ENCODE measurements at places on chromosomes 16 and 17.

DNA sequence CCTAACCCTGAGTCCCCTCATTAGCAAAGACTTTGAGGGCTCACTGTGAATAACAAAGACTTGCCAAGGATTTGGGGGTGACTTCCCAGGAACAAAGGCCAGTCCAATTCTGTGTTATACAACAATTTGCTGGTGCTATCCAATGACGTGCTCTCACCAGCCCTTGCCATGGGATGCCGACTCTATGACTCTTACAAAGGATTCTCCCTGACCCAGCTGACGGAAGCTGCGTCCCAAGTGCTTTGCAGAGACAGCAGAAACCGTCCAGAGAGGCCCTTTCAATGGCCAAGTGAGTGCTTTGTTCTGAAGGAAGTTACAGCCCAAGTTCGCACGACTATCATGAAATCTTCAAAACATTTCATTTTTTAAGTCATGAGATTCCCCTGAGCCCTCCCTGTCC lies 345.3 kb upstream of the TNRC6C start:
- DNase-seq, result no peak

DNA sequence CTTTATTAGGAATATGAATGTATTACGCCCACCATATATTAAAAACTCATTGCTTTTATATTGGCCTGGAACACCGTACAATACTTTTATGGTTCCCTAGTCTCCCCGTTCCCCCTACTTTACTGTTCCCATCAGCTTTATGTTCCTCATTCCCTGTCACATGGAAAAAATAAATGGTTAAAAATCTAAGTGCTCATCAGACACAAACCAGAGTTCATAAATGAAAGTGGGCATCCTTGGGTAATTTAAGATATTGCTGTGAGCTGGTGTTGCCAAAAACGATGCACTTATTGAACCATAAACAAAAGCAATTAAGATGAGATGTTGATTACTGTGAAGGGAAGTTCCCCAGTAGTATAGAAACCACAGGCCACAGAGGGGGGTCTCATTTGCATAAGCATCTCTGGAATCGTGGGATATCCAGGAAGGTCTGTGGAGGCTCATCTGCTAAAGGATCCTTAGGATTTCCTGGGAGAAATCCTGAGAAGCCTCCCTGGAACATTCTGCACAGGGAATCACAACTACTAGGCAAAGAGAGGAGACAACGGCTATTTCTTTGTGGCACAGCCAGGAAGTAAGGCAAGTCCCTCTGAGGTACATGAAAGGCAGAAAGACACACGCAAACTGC lies 591.4 kb upstream of the CDH11 start:
- no peak for DNase-seq

DNA sequence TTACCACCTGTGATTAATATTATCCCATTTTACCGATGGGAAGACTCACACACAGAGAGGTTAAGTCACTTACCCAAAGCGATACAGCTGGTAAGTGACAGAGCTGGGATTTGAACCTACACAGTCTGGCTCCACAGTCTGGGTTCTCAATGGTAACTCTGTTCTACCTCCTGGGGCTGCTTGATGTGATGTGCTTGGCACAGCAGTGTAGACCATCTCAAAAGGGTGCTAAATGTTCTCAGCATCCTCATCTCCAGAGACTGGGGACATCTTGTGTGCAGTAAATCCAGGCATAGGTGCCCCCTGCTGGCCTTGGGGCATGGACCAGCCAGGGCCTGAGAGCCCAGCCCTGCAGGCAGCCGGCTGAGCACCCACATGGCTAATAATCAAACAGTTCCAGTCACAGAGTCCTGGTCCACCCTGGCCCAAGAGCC lies 15.4 kb upstream of the KATNB1 start:
- DNase-seq, result no peak

GRCh38 chr17:9221147-9221921 lies 200.0 kb downstream of the NTN1 start:
- DNase-seq, result no peak

GRCh38 chr17:65522751-65523404 lies 38.6 kb downstream of the AXIN2 start:
- no peak for DNase-seq

GRCh38 chr17:59260722-59261121 lies 40.4 kb downstream of the GDPD1 start:
- DNase-seq, result no peak

DNA sequence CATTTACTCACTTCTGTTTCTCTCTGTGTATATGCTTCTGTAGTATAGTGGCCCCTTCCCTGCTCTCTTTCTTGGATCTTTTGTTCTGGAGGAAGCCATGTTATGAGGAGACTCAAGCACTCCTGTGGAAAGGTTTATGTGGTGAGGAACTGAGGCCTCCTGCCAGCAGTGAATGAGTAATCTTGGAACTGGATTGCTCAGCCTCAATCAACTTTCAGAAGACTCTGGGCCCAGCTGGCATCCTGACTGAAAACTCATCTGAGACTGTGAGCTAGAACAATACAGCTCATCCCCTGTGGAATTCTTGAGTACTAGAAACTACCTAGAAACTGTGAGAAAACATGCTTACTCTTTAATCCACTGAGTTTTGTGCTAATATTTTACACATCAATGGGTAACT lies 133.1 kb upstream of the ZKSCAN2 start:
- no peak for DNase-seq

GRCh38 chr17:76501827-76502307 lies 644 bp upstream of the RHBDF2 start:
- DNase-seq, result no peak

GRCh38 chr17:48153691-48154358 lies 46.3 kb downstream of the SNX11 start:
- DNase-seq, result peak; percentile 33

DNA sequence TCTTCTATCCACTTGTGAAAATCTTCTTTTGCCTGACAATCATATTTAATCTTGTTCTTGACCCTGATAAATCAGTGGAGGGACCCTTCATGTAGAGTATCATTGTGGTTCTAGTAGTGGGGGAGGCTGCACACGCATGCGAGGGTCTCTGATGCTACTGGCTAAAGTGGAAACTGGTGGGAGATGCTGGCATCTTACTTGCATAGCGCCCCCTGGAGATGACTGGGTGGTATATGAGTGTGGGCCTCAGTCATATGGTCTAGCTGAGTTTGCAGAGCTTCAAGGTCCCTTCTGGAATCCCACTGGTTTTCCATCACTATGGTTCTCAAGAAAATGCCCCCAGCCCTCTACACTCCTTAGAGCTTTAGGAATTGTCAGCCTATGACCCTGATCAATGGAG lies 236.4 kb upstream of the AXIN2 start:
- no peak for DNase-seq

- DNase-seq, result no peak
These were observed 84.3 kb downstream of the KSR1 start for GRCh38 chr17:27540318-27541101.

GRCh38 chr17:73090396-73091202 lies 1.9 kb downstream of the SLC39A11 start:
- no peak for DNase-seq

- no peak for DNase-seq
These were observed 33.4 kb upstream of the LONP2 start for GRCh38 chr16:48210747-48211146.

- DNase-seq, result no peak
These were observed 3.9 kb upstream of the NFAT5 start for GRCh38 chr16:69561901-69562300.

GRCh38 chr17:40487371-40488020 lies 13.9 kb downstream of the TNS4 start:
- no peak for DNase-seq

GRCh38 chr17:51507444-51507843 lies 247.1 kb downstream of the UTP18 start:
- DNase-seq, result no peak

GRCh38 chr16:85715169-85716021 lies 26.6 kb upstream of the GINS2 start:
- DNase-seq, result peak; percentile 23

DNA sequence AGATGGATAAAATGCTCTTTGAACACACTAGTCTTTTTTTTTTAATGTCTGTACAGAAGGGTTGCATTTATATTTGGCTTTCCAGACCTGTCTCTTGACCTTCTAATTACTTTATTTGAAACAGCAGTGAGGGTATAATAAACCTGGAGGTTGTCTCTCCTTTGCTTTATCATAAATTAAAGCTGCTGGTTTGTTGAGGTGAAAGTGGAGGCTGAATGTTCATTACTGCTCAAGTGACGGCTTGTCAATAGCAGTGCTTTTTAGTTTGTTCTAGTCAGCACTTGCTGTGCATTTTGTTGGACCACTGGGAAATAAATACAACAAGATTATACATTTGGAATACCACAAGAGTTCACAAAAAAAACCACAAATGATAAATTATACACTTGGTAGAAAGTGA lies 264.2 kb downstream of the IRX3 start:
- no peak for DNase-seq

- DNase-seq, result no peak
These were observed 14.3 kb downstream of the SGCA start for GRCh38 chr17:50180111-50180510.

- no peak for DNase-seq
These were observed 262.3 kb downstream of the KIF2B start for GRCh38 chr17:54085020-54085419.

GRCh38 chr17:70857351-70857750 lies 688.0 kb downstream of the KCNJ2 start:
- DNase-seq, result no peak

DNA sequence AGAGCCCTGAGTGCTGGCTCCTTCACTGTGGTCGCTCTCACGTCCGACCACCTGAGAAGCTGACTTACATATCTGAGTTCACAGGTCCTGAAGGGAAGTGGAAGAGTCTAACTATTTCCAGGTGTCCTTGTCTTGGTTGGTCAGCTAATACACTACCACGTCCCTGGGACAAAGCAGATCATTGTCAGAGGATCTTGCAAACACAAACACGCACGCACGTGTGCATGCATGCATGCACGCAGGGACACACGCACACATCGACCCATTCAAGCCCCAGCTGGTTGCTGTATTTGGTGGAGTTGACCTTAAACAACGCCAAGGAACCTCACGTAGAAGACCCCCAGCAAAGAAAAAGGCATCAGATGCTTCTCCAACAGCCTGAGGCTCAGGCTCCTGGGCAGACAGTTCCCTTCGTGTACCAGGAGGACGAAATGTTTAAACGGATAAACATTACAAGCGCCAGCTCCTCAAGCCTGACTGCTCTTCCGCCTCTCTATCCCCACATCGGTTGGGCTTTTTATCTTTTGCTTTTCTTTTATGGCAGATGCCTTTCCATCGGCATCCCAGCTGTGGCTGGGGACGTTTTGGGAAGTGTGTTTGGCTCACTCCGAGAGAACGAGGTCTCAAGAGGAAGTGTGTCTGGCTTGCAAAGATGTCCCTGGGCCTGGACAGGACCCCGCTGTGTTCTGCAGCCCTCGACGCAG lies 95.8 kb downstream of the TBC1D16 start:
- no peak for DNase-seq

DNA sequence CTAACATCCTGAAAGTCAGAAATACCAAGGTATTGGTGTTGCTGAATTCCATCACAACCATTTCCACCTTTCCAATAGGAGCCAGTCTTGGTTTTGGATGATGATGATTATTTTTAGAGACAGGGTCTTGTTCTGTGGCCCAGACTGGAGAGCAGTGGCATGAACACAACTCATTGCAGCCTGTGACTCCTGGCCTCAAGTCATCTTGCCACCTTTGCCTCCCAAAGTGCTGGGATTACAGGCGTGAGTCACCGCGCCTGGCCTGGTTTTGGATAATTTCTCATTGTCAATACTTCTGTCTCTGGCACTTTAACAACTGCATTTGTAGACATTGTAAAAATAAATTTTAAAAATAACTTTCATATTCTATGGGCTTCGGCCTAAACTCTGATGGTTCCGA lies 22.6 kb downstream of the STAT5B start:
- DNase-seq, result no peak

- no peak for DNase-seq
These were observed 78.5 kb downstream of the XYLT1 start for GRCh38 chr16:17392127-17392856.

- no peak for DNase-seq
These were observed 22.9 kb downstream of the SEC14L1 start for GRCh38 chr17:77163511-77164280.

DNA sequence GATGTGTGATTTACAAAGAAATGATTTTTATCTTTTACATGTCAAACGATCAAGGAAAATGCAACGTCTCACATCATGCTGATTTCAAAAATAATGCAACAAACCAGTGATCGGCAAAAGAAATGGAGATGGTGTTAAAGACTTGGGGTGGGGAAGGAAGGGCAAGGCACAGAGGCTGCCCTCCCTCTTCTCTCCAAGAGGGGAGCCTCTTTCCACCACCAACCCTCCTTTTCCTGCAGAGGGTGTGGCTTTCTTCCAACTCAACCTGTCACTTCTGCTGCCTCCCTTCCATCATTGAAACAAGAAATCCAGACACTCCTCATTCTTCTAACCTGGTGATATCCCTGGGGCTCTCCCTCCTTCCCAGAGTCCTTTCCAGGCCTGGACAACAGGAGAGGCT lies 320.8 kb downstream of the SLC39A11 start:
- no peak for DNase-seq

- no peak for DNase-seq
These were observed 1.6 kb upstream of the KRT14 start for GRCh38 chr17:41588126-41588810.

GRCh38 chr16:30641378-30641982 lies 9.3 kb upstream of the PRR14 start:
- no peak for DNase-seq

DNA sequence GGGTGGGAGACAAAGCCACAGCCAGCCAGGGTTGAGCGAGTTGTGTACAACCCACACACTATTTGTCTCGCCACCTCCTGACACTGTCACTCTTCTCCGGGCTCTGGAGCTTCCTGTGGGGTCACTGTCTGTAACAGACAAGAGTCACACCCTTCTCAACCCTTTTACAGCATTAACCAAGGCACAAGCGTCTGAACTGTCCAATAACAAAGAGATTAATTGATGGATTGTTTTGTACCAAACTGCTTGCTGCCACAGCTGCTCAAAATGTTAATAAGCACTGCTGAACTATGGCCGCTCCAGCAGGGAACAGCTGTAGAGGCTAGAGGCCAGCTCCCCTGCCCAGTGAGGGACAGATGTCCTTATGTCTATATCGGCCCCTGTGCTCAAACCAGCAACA lies 25.2 kb upstream of the HYDIN start:
- no peak for DNase-seq

DNA sequence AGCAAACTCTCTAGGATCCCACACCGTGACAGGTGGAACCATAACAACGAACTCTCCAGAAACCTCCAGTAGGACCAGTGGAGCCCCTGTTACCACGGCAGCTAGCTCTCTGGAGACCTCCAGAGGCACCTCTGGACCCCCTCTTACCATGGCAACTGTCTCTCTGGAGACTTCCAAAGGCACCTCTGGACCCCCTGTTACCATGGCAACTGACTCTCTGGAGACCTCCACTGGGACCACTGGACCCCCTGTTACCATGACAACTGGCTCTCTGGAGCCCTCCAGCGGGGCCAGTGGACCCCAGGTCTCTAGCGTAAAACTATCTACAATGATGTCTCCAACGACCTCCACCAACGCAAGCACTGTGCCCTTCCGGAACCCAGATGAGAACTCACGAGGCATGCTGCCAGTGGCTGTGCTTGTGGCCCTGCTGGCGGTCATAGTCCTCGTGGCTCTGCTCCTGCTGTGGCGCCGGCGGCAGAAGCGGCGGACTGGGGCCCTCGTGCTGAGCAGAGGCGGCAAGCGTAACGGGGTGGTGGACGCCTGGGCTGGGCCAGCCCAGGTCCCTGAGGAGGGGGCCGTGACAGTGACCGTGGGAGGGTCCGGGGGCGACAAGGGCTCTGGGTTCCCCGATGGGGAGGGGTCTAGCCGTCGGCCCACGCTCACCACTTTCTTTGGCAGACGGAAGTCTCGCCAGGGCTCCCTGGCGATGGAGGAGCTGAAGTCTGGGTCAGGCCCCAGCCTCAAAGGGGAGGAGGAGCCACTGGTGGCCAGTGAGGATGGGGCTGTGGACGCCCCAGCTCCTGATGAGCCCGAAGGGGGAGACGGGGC lies 1.3 kb downstream of the SPN start:
- no peak for DNase-seq

Measured in NCI-H1930 (cell line).